Immature natural killer cell (primary cell): ENCODE measurements at places on chromosomes 16 and 17. TPM values are rescaled to one million over a fixed set of nuclear protein-coding genes. Genes with fewer than 3 reads are reported as not detected.

The TBC1D28 gene
- not detected for polyA plus RNA-seq

The ERAL1 gene
- 43.5 TPM for polyA plus RNA-seq

The USP10 gene
- 60.6 TPM for polyA plus RNA-seq

GRCh38 chr17:81154961-81155360, 10.3 kb upstream of the PVALEF start:
- H3K27ac ChIP-seq = no peak overlapping the region
- H3K4me1 ChIP-seq = peaks cover 7% of the 10 kb centered on the region
- H3K4me3 ChIP-seq = no peak overlapping the region
- H3K27me3 ChIP-seq = no peaks in the 10 kb centered on the region
- no peak for DNase-seq

DNA sequence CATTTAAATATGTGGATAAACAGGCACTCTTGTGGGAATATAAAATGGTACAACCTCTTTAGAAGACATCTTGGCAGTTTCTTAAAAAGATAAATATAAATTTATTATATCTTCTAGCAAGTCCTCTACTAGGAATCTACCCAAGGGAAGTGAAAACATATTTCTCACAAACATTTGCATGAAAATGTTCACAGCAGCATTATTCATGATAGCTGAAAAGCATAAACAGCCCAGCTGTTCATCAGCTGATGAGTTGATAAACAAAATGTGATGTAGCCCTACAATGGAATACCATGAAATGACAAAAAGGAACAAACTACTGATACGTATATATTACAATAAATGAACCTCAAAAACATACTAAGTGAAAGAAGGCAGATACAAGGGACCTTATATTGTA, 12.0 kb downstream of the DGKE start:
- DNase-seq = no peak
- H3K36me3 ChIP-seq = peaks cover 31% of the 10 kb centered on the region
- H3K4me1 ChIP-seq = no peaks in the 10 kb centered on the region
- no peaks in the 10 kb centered on the region for H3K27me3 ChIP-seq

DNA sequence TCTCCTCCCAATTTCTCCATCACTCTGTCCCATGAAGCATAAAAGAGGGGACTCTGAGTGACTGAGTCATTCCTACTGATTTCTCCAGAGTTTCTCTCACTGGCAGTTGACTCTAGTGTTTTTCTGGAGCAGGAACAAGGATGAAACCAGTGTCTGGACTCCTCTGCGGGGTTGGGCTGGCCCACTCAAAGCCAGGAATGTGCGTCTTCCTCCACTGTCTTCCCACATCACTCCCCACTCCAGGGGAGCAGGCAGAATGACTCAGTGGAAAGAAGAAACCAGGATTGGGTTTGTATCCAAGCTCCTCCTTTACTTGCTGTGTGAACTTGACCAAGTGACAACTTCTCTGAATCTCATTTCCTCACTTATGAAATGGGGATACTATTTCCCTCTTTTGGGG, 497.5 kb upstream of the SALL1 start:
- no peaks in the 10 kb centered on the region for H3K27me3 ChIP-seq
- H3K36me3 ChIP-seq = no peaks in the 10 kb centered on the region
- no peak overlapping the region for H3K27ac ChIP-seq
- no peak overlapping the region for H3K4me3 ChIP-seq
- no peaks in the 10 kb centered on the region for H3K4me1 ChIP-seq
- DNase-seq = no peak

DNA sequence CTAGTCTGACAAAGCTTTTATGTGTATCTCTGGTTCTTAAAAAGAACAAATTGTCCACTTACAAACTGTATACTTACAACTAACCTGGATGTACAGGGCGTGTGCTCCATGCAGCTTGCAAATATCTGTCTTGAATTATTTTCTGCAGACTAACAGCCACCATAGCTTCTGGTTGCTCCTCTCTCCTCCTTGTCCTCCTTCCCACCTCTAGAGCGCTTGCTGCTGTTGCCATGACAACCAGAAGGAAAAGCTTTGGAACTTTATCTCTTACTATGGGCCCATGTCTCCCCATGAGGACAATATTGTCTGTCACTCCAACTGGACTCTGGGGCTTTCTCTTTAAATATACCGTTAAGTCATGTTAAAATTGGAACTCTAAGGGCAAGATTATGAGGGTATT, 71.5 kb upstream of the DHX40 start:
- no peak overlapping the region for H3K27ac ChIP-seq
- H3K27me3 ChIP-seq = peaks cover 5% of the 10 kb centered on the region
- DNase-seq = no peak
- H3K36me3 ChIP-seq = no peaks in the 10 kb centered on the region
- H3K4me3 ChIP-seq = no peak overlapping the region
- no peaks in the 10 kb centered on the region for H3K4me1 ChIP-seq

DNA sequence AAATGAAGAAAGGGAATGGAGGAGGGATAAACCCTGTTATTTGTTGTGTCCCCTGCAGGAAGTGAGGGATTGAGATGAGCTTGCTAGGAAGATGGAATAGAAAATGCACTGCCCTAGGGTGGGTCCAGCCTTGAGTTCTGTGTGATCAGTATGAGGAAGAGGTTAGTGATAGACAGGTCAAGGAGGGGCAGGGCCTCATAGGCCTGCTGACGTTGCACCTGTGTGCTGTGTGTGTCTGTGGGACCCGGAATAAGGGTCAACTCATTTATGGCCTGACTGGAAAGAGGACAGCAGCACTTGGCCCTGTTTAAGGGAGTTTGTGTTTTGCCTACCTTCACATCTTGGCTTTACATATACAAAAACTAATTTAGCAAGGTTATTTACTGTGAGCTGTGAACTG, 26.3 kb downstream of the DEF8 start:
- H3K4me1 ChIP-seq = peaks cover 24% of the 10 kb centered on the region
- peaks cover 3% of the 10 kb centered on the region for H3K36me3 ChIP-seq
- DNase-seq = no peak
- no peak overlapping the region for H3K4me3 ChIP-seq

DNA sequence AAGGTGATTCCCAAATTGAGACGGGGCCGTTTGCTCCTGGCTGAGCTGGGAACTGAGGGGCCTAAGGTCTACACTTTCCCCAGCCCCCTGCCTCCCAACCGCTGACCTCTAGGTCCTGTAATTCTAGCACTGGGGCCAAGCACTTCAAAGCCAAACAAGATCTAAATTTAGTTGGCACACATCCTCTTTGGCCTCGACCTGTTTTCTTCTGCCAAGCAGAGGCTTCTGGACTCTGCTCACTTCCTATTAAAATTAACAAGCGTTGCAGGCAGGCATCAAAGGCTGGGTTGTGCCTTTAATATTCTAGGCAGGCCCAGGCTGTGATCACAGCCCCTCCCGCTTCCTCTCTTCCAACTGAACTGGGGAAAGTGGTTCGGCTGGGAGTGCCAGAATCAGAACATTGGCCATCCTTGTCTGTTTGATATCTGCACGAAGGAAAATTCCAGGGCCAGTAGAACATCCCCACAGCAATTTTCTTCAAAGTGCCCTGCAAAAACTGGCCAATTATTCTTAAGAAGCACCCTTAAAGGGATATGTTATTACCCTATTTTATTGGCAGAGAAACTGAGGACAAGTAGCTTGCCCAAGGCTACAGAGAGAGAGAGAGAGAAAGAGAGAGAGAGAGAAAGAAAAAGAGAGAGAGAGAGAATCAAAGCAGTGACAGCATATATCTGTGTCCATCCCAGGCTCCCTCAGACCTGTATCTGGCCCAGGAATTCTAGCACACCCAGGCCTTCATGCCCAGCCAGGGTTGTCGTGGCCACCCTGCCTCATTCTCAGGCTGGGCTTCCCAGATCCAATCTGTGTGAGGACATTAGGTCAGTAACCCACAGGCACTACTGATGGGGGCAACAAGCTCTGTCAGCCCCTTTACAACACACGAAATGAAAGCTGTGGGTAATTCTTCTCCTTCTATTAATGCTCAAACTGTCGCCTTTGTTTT, 12.8 kb upstream of the MT4 start:
- H3K4me1 ChIP-seq = peaks cover 11% of the 10 kb centered on the region
- H3K4me3 ChIP-seq = no peak overlapping the region
- no peak for DNase-seq
- H3K27me3 ChIP-seq = peaks cover 8% of the 10 kb centered on the region
- H3K36me3 ChIP-seq = no peaks in the 10 kb centered on the region

GRCh38 chr17:14211246-14211645, 25.4 kb downstream of the CDRT15 start:
- peaks cover 49% of the 10 kb centered on the region for H3K4me1 ChIP-seq
- no peak for DNase-seq
- no peak overlapping the region for H3K4me3 ChIP-seq
- H3K27me3 ChIP-seq = peaks cover 3% of the 10 kb centered on the region

GRCh38 chr17:67245694-67246402, 852 bp upstream of the HELZ start:
- peak overlapping the region; percentile 91 for H3K4me3 ChIP-seq
- H3K36me3 ChIP-seq = peaks cover 5% of the 10 kb centered on the region
- H3K4me1 ChIP-seq = peaks cover 60% of the 10 kb centered on the region
- peaks cover 27% of the 10 kb centered on the region for H3K27me3 ChIP-seq
- peak overlapping the region; percentile 99 for H3K27ac ChIP-seq

DNA sequence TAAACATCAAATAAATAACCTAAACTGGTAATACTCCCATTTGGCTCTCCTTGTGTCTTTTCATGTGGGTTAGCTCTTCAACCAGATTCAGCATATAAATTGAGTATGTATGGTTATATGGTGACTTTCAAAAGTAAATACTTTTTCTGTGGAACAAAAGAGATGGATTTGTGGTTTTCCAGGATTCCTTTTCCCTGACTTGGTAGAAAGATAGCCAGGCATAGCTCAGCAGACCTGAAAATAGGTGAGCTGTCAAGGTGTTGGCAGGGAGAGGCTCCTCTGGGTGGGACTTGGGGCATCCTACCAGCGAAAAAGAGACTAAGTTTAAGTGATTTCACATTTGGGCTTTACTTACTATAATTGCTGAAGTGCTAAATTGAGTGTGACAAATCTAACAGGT, 80.3 kb downstream of the FTO start:
- H3K36me3 ChIP-seq = no peaks in the 10 kb centered on the region
- H3K4me3 ChIP-seq = no peak overlapping the region
- H3K4me1 ChIP-seq = peaks cover 14% of the 10 kb centered on the region
- no peak for DNase-seq
- H3K27ac ChIP-seq = no peak overlapping the region

DNA sequence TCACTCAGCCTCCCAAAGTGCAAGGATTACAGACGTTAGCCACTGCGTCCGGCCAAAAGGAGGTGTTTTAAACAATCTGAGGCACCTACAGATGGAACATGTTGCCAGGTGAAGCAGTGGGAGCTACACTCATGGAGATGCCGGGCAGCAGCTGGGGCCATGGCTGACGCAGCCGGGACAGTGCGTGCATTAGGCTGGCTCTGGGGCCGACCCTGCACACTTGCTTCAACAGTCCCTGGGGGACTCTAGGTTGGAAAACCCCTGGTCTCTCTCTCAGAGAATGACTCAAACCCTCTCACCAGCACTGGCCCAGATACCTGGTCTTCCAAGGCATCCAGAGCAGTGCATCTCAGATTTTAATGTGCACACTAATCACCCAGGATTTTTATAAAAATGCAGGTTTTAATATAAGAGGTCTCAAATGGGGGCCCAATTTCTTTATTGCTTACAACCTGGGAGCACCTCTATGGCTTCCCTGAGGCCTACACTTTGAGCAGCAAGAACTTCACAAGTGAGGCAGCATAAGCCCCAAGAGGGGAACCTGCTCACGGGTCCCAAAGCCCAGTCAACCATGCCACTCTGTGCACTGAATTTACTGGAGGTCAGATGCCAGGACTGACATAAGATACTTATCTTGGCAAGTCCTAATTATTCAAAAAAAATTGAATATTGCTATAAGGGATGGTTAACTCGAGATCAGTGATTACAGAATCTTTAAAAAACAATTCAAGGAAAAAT, 70.8 kb upstream of the TRAP1 start:
- H3K27me3 ChIP-seq = peaks cover 17% of the 10 kb centered on the region
- H3K4me1 ChIP-seq = peaks cover 58% of the 10 kb centered on the region
- no peak for DNase-seq
- no peak overlapping the region for H3K27ac ChIP-seq
- H3K4me3 ChIP-seq = peak overlapping the region; percentile 15
- H3K36me3 ChIP-seq = peaks cover 57% of the 10 kb centered on the region

DNA sequence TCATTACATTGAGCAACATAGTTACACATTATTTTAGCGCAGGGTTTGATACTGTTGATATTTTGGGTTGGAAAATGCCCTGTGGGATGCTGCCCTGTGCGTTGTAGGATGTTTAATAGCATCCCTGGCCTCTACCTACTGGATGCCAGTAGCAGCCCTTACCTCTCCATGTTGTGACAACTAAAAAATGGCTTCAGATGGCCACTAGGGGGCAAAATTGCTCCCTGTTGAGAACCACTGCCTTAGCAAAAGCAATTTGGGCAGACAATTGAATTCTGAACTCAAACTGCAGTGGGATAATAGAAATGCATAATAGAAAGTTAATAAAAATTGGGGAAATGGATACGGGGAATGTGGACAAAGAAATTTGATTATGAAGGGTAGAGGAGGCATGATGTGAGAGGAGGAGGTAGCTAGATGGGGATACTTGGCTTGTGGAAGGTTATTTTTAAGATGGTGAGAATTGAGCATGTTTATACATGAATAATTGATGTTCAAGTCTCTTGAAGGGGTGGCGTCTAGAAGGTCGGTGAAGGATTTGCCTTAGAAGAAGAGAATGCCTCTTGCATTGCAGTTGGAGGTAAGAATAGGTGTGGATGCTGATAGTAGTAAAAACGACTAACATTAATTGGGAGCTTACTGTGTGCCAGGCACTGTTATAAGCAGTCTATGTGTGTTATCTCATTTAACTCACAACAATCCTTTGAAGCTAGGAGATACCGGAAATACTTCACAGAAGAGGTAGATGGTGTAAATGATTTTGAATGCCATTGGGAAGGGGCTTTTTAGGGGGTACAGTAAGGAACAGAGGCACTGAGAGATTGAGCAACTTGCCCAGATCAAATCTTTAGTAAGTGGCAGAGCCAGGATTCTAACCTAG, 19.0 kb downstream of the HEATR9 start:
- peaks cover 31% of the 10 kb centered on the region for H3K4me1 ChIP-seq
- peak overlapping the region; percentile 52 for H3K4me3 ChIP-seq
- peaks cover 28% of the 10 kb centered on the region for H3K36me3 ChIP-seq
- H3K27ac ChIP-seq = peak overlapping the region; percentile 87
- DNase-seq = peak; percentile 69

GRCh38 chr17:534071-534691, 180.5 kb downstream of the VPS53 start:
- no peak overlapping the region for H3K4me3 ChIP-seq
- H3K27me3 ChIP-seq = no peaks in the 10 kb centered on the region
- DNase-seq = no peak
- peaks cover 43% of the 10 kb centered on the region for H3K36me3 ChIP-seq
- no peaks in the 10 kb centered on the region for H3K4me1 ChIP-seq

DNA sequence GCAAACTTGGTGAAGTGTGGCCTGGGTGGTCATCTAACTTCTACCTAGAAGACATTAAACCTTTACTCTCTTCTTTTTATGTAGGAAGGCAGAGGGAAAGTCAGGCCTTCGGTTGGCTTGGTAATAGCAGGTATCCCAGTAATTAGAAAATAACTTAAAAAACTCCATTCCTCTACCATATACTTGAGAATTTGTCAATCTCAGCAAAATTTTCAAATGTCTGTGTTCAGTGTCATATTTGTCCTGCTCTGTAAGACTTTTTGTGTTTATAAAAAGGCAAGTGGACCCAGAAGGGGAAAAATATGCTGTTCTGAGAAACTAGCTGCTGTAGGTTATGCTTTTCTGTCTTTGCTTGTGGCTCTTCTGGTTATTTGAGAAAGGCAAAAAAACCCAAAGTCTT, 5.8 kb downstream of the HMOX2 start:
- H3K27me3 ChIP-seq = peaks cover 4% of the 10 kb centered on the region
- no peak for DNase-seq
- H3K36me3 ChIP-seq = peaks cover 14% of the 10 kb centered on the region
- H3K27ac ChIP-seq = peak overlapping the region; percentile 77
- no peak overlapping the region for H3K4me3 ChIP-seq
- H3K4me1 ChIP-seq = peaks cover 62% of the 10 kb centered on the region
